ENCODE measurements at places on chromosomes 2 and 18. TPM values are rescaled to one million over a fixed set of nuclear protein-coding genes. Genes with fewer than 3 reads are reported as not detected.

Gene RGPD5
- total RNA-seq, result 14.3 TPM

Gene ERMN
- not detected for total RNA-seq

Gene IL36A
- total RNA-seq, result not detected

Gene C2orf81
- total RNA-seq, result under 0.01 TPM

Gene DRC1
- 0.18 TPM for total RNA-seq

Gene INHA
- not detected for total RNA-seq

Gene UGT1A10
- not detected for total RNA-seq

Gene ABCB11
- total RNA-seq, result not detected

Gene TDRD15
- total RNA-seq, result not detected

Gene KIAA2012
- total RNA-seq, result under 0.01 TPM

Gene FBLN7
- under 0.01 TPM for total RNA-seq

Gene AQP12A
- not detected for total RNA-seq

Gene CD8B
- not detected for total RNA-seq

Gene EML6
- 0.18 TPM for total RNA-seq

- DNase-seq, result peak; percentile 52
Observed at GRCh38 chr2:101360232-101360631, 27.1 kb downstream of the CREG2 start.

DNA sequence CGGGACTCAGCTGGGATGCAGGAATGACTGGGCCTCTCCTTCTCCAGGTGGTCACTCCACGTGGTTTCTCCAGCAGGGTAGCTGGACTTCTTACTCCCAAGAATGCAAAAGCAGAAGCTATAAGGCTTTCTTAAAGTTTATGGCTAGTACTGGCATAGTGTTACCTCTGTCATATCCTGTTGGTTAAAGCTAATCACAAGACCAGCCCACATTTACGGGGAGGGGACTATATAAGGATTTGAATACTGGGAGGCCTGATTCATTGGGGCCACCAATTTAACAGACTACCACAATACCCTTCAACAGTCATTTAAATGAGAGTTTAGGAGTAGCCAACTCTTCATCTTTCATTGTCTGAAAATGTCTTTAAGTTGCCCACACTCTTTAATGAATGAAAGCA lies 94.4 kb upstream of the TSPYL6 start:
- DNase-seq, result no peak

GRCh38 chr2:2405780-2406179 lies 74.7 kb upstream of the MYT1L start:
- DNase-seq, result no peak

DNA sequence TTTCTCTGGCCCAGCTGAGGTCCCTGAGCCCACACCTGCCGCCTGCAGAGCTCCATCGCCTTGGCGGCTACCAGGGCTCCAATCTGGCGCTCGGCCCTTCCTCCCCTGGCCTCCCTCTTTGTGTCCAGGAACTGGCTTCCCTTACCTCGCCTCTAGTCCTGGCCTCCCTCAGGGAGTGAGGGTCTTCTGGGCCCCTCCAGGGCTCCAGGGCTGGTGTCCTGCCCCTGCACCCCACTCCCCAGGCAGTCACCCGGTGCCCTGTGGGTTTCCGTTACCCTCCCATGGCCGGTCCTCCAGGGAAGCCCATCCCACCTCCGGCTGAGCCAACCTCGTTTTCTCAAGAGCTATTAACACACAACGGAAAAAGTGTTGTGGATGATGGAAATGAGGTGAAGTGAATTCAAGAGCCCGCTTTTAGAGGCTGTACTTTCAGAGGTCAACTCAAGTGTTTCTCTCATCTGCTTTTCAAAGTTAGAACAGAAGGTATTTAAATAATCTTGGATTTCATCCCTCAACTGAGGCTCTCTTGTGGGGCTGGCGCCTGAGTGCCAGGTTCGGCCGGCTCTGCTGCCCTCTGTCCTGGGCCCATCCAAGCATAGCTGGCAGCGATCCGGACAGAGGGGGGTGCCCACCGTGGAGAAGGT lies 131.9 kb downstream of the ASB1 start:
- DNase-seq, result no peak

DNA sequence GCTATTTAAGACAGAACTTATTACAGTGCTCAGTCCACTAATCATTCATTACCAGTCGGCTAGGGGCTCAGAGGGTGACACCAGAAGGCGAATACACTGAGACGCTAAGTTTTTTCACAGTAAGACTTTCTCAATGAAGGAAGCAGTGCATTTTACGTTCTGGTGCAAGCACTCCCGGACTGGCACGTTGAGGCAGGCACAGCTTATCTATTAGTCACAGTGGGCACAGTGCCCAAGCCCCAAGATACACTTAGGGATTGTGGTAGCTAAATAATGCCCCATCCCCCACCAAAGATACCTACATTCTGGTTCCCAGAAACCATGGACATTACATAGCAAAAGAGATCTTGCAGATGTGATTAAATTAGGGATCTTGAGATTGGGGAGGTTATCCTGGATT lies 32.6 kb upstream of the BCL11A start:
- no peak for DNase-seq

GRCh38 chr18:32919799-32920198 lies 147.0 kb upstream of the KLHL14 start:
- DNase-seq, result no peak

GRCh38 chr18:79372461-79372860 lies 23.3 kb upstream of the NFATC1 start:
- DNase-seq, result no peak

GRCh38 chr2:45382744-45383143 lies 228.3 kb downstream of the SRBD1 start:
- DNase-seq, result peak; percentile 65

DNA sequence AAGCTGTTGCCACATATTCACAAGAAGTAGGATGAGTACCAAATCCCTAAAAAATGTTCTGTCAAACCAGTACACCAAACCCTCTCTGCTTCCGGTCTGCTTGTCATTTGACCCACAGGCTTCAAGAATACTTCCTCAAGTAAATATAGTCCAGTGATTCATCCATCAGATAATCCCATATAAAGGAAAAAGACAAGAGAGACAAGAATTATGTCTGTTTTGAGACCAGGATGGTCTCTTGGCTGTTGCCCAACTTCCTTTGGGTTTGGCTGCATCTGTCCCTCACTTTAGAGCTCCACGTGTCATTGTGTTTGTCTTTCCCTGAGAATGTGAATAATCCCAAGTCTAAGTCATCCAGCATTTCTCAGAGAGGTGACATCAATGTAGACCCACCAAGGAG lies 91.5 kb upstream of the NRP2 start:
- peak; percentile 70 for DNase-seq

DNA sequence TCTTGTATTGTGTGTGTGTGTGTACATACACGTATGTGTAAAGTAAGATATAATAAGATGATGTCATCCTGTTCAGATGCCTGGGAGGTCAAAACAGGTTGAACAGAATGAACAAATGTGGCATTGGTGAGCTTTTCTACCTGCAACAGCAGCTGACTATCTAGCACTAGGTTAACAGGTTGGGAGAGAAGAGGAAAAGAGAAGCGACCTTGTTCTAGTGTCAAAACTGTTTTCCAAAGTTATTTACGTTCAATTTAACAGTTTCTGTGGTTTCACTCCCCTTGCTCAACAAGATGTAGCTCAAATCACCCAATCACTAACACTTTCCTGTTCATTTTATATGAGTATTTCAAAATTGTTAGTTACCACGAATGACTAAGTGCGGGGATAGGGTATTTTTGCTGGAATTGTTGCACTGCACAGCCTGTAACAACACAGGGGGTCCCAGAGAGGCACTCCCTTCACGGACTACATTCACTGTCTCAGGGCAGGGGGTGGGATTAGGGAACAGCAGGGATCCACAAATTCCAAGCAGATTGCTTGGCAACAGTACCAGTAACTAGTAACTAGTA lies 67.5 kb upstream of the DTNB start:
- DNase-seq, result no peak

DNA sequence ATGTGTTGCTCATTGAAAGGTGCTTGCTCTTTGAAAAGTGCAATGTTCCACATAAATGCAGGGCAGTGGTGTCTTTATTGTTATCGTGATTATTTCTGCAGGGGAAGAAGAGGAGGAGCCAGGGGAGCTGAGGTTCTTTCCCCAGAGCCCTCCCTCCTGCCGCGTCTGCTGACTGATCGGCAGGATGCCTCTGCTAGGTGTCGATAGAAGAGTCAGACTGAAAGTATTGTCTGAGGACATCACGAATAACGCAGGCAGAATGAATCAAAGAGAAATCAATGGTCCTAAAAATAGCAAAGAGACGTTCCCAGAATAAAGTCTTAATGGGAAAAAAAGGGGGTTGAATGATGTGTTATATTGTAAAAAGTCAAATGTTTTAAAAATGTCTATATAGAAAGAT lies 47.4 kb upstream of the SIX3 start:
- DNase-seq, result no peak

DNA sequence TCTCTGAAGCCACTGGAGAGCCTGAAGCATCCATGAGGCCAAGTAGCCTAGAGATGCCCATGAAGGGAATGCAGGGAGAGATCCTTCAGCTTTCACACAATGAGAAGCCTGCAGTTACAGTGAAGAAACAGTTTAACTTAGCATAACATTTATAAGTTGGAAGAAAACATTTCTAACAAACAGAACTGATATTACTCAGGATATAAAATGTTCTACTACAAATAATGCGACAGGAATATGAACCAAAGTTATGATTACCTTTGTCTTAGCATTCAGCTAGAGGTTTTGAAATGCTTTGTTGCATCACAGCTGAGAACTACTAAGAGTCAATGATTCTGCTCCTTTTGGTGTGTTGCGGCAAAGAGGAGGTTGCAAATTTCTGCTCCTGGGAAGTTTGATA lies 6.9 kb upstream of the KYNU start:
- peak; percentile 21 for DNase-seq

DNA sequence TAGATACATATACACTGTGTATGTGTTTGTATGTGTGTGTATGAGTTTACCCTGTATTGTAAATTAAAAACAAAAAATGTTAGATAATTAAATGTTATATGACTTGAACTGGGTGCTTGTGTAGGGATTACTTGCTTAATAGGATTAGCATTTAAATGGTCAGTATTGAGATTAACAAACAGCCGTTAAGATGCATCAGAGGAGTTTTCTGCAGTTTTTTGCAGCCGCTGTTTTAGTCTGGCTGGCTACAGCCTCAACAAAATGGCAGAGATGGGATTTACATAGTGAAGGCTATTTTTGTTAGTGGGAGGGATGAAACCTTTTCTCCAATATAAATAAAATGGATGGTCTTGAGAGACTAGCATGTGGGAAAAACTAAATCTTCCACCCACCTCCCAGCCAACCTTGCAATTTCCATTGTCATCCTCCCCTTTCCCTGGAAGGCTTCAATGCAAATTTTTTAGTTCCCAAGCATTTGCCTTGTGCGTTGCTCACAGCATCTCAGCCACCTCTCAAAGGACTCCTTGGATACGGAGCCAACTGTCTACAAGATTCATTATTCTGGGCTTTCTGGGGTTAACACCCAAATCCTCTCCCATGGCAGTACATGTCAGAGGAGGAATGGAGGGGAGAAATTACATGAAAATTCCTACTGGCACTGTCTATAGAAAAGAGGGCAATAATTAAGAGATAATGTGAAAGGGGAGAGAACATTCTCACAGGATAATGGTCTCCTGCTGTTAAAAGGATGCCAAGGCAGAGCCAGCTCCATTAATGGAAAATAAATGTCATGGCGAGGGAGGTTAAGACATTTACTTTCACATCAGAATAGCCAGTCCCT lies 351.9 kb downstream of the CDH2 start:
- DNase-seq, result no peak

DNA sequence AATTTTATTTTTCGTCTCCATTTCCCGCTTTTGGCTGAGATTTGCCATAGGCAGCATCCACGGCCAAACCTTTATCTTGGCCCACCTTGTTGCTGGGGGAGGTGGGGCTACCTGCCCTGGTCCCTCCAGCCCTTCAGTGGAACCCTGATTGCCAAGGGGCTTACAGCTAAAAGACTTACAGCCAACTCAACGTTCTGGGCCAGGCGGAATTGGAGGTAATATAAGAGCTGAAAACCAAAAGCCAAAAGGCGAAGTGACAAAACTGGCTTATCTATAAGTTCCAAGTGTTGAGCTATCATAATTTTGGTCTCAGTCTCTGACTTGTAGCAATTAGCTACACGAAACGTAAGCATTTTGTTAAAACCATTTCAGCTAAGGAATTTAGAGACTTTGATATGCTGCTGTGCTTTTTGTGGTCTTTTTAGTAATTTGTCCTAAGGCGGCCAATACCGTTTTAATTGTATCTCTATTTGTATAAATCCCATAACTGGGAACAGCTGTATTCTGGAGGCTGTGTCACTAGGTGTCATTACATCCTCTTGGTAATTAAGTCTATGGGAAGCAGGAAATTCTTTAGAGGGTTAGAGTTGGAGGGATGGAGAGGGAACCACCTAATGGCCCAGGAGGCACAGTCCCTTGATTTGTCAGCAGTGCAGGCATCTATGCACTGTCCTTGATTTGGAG lies 24.0 kb downstream of the PDCD1 start:
- DNase-seq, result no peak

DNA sequence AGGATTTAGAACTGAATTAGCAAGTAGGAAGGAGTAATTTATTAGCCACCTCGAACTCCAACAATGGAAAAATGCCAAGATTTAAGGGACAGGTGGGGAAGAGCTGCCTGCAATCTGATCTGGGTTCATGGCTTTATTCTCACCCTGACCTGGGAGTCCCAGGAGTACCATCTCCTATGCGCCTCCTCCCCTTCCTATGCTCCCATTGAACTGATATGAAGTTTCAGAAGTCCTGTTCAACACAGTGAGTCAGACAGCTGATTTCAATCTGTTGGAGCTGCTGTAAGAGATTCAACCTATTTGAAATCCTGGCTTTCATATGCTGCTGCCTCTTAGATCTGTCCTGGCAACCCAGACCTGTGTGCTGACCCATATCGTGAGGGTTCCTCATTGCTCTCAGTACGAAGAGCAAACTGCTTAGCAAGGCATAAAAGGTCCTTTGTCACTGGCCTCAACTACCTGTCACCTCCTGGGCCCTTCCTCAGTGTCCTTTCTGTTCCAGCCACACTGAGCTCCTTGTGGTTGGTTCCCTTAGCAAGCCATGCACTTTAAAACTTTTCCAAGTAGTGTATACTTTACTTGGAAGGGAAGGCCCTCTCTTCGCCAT lies 15.9 kb upstream of the CD28 start:
- DNase-seq, result peak; percentile 38

- no peak for DNase-seq
Observed at GRCh38 chr18:50312296-50313030, 25.0 kb upstream of the CXXC1 start.

GRCh38 chr2:197145471-197146056 lies 165.0 kb downstream of the ANKRD44 start:
- no peak for DNase-seq

- no peak for DNase-seq
Observed at GRCh38 chr18:10301831-10302483, 152.5 kb upstream of the APCDD1 start.

All from IMR-90 (cell line).